ENCODE measurements at places on chromosomes 6 and 20.

DNA sequence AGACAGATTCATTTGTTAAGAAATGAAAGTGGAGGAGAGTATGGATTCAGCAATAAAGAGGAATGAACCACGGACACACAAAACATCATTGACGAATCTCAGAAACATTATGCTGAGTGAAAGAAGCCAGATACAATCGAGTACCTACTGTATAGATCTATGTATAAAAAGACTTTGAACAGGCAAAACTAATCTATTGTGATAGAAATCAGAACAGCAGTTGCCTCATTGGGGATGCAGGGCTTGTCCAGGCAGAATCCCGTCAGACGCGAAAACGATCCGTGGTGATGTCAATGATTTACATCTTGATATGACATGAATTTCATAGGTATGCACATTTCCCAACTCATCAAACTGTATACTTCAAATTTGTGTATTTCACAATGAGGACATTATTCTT, 265.2 kb downstream of the CBLN4 start:
- DNase-seq = no peak

DNA sequence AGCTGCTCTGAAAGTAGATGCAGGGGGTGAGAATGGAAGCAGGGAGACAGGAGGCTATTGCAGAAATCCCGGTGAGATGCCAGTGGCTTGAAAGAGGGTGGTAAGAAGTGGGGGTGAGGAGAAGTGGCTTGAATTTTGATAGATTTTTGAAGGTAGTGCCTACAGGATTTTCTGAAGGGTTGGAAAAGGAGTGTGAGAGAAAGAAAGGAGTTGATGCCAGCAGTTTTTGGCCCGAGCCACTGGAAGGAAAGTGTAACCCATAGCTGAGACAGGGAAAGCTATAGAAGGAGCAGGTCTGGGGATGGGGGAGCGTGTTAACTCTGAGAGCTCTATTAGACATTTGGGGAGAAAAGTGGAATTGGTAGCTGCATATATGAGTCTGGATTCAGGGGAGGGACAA, 9.7 kb downstream of the ARMC12 start:
- DNase-seq = no peak

- DNase-seq = no peak
Observed at GRCh38 chr6:88561954-88562315, 395.8 kb upstream of the CNR1 start.

- DNase-seq = no peak
Observed at GRCh38 chr6:69584913-69585729, 211.7 kb downstream of the LMBRD1 start.

GRCh38 chr20:3195590-3196237, 8.8 kb downstream of the DDRGK1 start:
- no peak for DNase-seq
